ENCODE measurements at places on chromosomes 12 and 14.
A peak's percentile ranks its signal among the peaks of the same experiment; 100 is the strongest.

- H3K36me3 ChIP-seq = no peaks in the 10 kb centered on the region
- no peak for DNase-seq
- no peaks in the 10 kb centered on the region for H3K4me1 ChIP-seq
- H3K27me3 ChIP-seq = no peaks in the 10 kb centered on the region
- H3K27ac ChIP-seq = no peak overlapping the region
These were observed 10.7 kb upstream of the FRS2 start for GRCh38 chr12:69459477-69459876.

- no peak overlapping the region for H3K27ac ChIP-seq
- H3K36me3 ChIP-seq = no peaks in the 10 kb centered on the region
- H3K27me3 ChIP-seq = no peaks in the 10 kb centered on the region
- DNase-seq = no peak
- H3K4me3 ChIP-seq = no peak overlapping the region
- peaks cover 13% of the 10 kb centered on the region for H3K4me1 ChIP-seq
These were observed 3.8 kb upstream of the SCARB1 start for GRCh38 chr12:124867401-124867930.

- H3K36me3 ChIP-seq = no peaks in the 10 kb centered on the region
- H3K4me3 ChIP-seq = no peak overlapping the region
- DNase-seq = no peak
- H3K27ac ChIP-seq = no peak overlapping the region
- H3K27me3 ChIP-seq = peaks cover 21% of the 10 kb centered on the region
These were observed 165.7 kb upstream of the FKBP4 start for GRCh38 chr12:2629051-2629450.

- H3K4me3 ChIP-seq = no peak overlapping the region
- peaks cover 23% of the 10 kb centered on the region for H3K4me1 ChIP-seq
- no peaks in the 10 kb centered on the region for H3K36me3 ChIP-seq
- H3K27ac ChIP-seq = peak overlapping the region; percentile 1
- DNase-seq = no peak
These were observed 146.8 kb upstream of the KITLG start for GRCh38 chr12:88726806-88727720.

DNA sequence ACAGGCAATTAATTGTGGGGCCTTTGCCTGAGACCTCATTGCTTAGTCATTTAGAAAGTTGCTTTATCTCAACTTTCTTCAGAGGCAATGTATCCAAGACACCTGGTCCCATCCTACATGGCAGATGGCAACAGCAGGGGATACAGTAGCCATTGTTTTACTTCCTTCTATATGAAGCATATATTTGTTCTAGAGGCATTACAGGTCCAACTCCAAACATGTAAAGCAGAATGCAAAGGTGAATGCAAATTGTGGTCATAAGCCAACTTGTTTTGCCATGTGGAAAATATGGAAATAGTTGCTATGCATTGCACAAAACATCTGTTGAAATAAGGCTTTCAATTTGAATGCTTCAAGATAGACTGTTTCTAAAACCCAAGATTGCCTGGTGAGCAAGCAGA, 109.8 kb upstream of the BCAT1 start:
- no peaks in the 10 kb centered on the region for H3K27me3 ChIP-seq
- peaks cover 28% of the 10 kb centered on the region for H3K4me1 ChIP-seq

DNA sequence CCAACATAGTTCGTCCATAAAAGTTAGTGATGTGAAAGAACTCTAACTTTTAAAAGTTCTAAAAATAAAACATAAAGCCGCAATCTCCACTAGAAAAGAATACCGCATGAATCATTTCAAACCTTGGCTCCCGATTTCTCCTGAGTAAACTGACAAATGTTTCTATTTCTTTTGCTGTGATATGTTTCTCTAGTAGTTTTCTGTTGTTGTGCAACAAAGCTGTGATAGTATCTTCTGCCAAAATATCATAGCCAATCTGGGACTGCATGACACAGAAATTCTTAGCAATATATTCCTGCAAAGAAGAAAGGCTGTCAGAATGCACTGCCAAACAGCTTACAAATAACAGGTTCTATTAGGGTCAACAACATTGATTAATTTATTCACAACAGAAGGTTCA, 174.0 kb downstream of the ITPR2 start:
- H3K4me1 ChIP-seq = no peaks in the 10 kb centered on the region
- H3K27ac ChIP-seq = no peak overlapping the region
- H3K4me3 ChIP-seq = no peak overlapping the region
- H3K27me3 ChIP-seq = no peaks in the 10 kb centered on the region

GRCh38 chr14:62301080-62301479, 538.9 kb downstream of the SNAPC1 start:
- H3K4me1 ChIP-seq = peaks cover 8% of the 10 kb centered on the region
- H3K27me3 ChIP-seq = peaks cover 5% of the 10 kb centered on the region

GRCh38 chr12:8917031-8917430, 2.7 kb downstream of the PHC1 start:
- DNase-seq = no peak
- no peak overlapping the region for H3K27ac ChIP-seq
- no peaks in the 10 kb centered on the region for H3K27me3 ChIP-seq
- H3K4me3 ChIP-seq = no peak overlapping the region
- no peaks in the 10 kb centered on the region for H3K36me3 ChIP-seq

DNA sequence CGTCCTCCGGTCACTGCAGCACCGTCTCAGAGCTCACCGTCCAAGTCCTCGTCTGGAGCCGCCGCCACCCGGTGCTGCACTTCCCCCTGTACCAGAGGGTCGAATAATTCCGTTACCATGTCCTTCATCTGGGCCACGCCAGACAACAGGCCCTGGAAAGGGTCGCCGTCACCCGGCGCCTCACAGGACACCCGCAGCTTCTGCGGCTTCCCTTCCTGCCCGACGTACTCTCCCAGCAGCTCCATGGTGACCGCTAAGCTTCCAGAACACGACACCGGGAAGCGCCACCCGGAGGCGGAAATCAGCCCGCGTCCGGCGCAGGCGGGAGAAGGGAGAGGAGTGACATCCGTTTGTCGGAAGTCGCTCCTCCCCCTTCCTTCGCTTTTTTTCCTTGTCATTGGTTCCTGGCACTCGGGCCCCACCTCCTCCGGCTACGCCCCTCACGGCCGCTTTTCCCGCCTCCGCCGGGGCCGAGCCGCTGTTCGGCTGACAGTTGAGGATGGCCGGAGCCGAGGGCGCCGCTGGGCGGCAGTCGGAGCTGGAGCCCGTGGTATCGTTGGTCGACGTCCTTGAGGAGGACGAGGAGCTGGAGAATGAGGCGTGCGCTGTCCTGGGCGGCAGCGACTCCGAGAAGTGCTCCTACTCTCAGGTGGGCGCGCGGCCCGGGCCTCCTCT, at the start of the genes GON7 and UBR7:
TSS of gene GON7 (minus strand) at position 273 of the 675 bp plus-strand sequence. CDS start at position 245, 28 bp downstream.
TSS of gene UBR7 (plus strand) at position 464 of the 675 bp plus-strand sequence. CDS start at position 500, 36 bp downstream.
- H3K4me1 ChIP-seq = no peaks in the 10 kb centered on the region
- H3K27ac ChIP-seq = peak within 1 kb of the TSS; percentile 61
- peak; percentile 98 for DNase-seq
- peaks cover 43% of the 10 kb centered on the region for H3K36me3 ChIP-seq
- H3K27me3 ChIP-seq = no peaks in the 10 kb centered on the region

- H3K27me3 ChIP-seq = no peaks in the 10 kb centered on the region
- no peak for DNase-seq
- no peak overlapping the region for H3K4me3 ChIP-seq
- no peaks in the 10 kb centered on the region for H3K36me3 ChIP-seq
- no peak overlapping the region for H3K27ac ChIP-seq
- no peaks in the 10 kb centered on the region for H3K4me1 ChIP-seq
These were observed 106.0 kb downstream of the PELI2 start for GRCh38 chr14:56224229-56224628.

- no peak overlapping the region for H3K4me3 ChIP-seq
- no peak overlapping the region for H3K27ac ChIP-seq
- no peaks in the 10 kb centered on the region for H3K4me1 ChIP-seq
These were observed 54.6 kb downstream of the CDC42BPB start for GRCh38 chr14:103002578-103003350.

DNA sequence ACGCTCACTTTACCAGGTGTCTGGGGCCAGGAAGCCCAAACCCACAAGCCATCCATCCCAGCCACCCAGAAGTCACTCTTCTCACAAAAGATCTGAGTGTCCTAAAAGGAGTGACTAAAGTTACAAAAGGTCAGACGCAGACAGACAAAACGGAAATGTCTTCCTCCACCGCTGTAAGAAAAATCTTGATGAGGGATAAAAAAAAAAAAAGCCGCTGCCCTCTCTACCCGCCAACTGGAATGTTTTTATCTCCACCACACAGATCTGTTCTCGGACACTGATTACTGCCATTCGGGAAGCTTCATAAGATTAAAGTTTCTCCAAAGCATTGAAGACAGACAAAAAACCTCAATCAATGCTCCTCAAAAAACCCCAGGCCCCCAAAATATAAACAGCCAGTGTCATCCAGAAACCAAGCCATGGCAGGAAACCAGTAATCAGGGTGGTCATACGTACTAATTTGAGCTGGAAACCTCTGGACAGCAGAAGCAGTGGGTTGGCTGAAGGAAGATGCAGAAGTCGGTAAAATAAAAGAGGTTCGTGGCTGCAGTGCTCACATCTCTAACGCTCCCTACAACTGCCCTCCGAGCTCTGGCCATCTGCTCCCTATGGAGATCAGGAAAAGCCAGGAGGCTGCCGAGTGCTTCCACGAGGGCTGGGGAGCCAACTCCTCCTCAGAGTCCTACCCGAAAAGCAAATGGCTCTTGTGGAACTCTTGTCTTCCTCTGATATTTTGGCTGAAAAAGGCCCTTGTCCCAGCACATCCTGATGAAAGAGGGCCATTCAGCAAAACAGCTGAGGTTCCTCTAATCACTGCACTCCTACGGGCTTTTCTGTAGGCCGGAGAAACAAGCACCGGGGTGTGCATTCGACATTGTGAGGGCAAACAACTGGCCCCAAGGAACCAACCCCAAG, 30.3 kb downstream of the SSH1 start:
- H3K36me3 ChIP-seq = peaks cover 94% of the 10 kb centered on the region
- no peak overlapping the region for H3K4me3 ChIP-seq
- no peak for DNase-seq
- H3K27ac ChIP-seq = peak overlapping the region; percentile 99

- no peak overlapping the region for H3K27ac ChIP-seq
- H3K4me1 ChIP-seq = no peaks in the 10 kb centered on the region
- DNase-seq = peak; percentile 15
- no peaks in the 10 kb centered on the region for H3K27me3 ChIP-seq
- no peaks in the 10 kb centered on the region for H3K36me3 ChIP-seq
These were observed 10.6 kb downstream of the EML1 start for GRCh38 chr14:99803803-99804202.

DNA sequence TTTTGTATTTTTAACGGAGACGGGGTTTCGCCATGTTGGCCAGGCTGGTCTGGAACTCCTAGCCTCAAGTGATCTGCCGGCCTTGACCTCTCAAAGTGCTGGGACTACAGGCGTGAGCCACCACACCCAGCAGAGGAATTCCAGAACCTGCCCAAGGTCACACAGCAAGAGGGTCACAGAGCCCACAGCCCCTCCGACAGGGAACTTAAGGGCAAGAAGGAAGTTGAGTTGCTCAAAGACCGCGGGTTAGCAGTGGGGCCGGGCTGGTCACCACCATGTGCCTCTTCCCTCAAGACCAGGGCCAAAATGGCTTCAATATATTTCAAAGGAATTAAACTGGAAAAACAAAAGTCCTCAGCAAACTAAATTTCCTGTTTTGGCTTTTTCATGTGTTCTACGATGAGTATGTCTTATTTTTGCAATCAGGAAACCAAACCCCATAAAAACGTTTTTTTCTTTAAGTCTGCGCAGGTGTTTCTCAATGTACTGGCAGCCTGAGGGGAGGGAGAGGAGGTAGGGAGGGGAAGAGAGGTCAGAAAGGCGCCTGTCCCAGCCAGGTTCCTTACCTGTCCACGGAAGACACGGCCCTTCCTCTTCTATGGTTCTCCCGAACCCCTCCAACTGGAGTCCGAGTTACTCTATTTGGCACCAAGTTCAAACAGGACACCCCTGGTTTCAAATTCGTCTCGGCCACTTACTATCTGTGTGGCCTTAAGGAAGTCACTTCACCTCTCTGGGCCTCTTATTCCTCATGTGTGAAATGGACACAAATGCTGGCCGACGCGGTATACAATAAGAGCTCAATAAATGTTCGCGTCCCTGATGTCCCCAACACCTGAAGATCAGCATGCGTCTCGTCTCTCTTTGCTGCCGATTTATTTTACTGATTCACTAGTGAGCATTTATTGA, 778 bp downstream of the SLC8B1 start:
- H3K4me3 ChIP-seq = peak overlapping the region; percentile 85
- no peak for DNase-seq
- peaks cover 24% of the 10 kb centered on the region for H3K36me3 ChIP-seq
- no peaks in the 10 kb centered on the region for H3K27me3 ChIP-seq

- H3K4me1 ChIP-seq = peaks cover 41% of the 10 kb centered on the region
- no peak overlapping the region for H3K4me3 ChIP-seq
- DNase-seq = no peak
- H3K27ac ChIP-seq = peak overlapping the region; percentile 65
- no peaks in the 10 kb centered on the region for H3K27me3 ChIP-seq
- H3K36me3 ChIP-seq = peaks cover 78% of the 10 kb centered on the region
These were observed 7.8 kb downstream of the GMFB start for GRCh38 chr14:54480830-54481562.

DNA sequence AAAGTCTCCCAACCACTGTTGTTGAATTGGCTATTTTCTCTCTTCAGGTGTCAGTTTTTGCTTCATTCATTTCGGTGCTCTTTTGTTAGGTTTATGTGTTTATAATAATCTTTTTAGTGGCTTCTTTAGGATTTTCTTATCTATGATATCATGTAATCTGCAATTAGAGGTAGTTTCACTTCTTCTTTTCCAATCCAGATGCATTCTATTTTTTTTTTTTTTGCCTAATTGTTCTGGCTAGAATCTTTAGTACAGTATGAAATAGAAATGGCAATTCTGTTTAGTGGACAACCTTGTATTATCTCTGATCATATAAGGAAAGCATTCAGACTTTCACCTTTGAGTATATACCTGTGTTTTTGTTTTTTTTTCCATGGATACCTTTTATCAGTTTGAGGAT, 17.4 kb downstream of the CNOT2 start:
- H3K36me3 ChIP-seq = peaks cover 6% of the 10 kb centered on the region
- H3K27me3 ChIP-seq = no peaks in the 10 kb centered on the region
- H3K4me1 ChIP-seq = peaks cover 14% of the 10 kb centered on the region

GRCh38 chr14:72830786-72831594, 62.9 kb downstream of the DPF3 start:
- peaks cover 10% of the 10 kb centered on the region for H3K27me3 ChIP-seq
- no peaks in the 10 kb centered on the region for H3K36me3 ChIP-seq
- H3K4me1 ChIP-seq = no peaks in the 10 kb centered on the region
- no peak overlapping the region for H3K4me3 ChIP-seq

DNA sequence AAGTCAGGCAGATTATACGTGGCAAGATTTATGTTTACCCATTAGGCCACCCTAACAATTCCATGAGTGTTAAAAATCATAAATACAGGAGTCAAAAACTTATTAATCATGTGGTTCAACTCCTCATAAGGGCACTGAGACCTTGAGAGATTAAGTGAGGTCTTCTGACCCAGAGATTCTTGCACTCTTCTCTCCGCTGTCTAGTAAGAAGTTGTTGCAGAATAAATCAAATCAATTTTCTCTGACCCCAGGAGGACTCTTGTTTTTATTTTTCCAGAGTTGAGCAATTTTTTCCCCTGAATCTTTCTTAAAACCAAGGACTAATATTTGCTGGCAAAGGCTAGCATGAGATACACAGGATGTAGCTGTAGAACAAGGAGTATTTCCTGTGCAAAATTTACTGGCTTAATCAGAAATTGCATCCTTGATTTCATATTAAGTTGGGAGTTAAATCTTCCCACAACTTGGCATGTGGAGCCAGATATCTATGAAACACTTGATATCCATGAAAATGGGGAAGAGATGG, 90.9 kb upstream of the PTHLH start:
- H3K4me1 ChIP-seq = no peaks in the 10 kb centered on the region
- no peak overlapping the region for H3K27ac ChIP-seq
- no peak overlapping the region for H3K4me3 ChIP-seq
- H3K36me3 ChIP-seq = no peaks in the 10 kb centered on the region
- no peaks in the 10 kb centered on the region for H3K27me3 ChIP-seq

Measured in RWPE2 (cell line).